NCI-H2107 (cell line): ENCODE measurements at places on chromosomes 4 and X.

GRCh38 chr4:140152013-140152703, 1.8 kb downstream of the MAML3 start:
- DNase-seq: peak; percentile 55

DNA sequence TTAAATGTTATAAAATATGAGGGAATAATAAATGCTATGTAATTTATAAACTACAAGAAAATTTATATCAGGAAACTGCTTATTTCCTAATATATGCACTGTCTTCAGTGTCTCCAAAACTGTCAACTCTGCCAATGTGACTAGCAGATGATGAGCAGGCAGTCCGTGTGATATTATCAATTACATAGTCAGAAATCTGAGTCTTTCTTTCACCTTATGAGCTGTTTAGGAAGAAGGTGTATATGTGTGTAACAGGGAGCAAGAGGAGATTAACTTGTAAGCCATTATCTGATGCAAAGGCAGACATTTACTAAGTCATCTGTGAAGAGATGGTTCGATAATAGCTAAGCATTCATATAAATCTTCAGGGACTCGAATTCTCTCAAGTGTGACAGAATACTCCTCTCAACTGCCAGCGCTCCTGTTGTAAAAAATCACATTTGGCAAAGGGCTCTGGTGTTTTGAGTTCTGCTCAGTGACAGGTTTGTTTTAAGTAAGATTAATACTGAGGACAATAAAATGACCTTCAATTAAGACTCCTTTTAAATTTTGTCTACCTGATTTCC, 79.7 kb downstream of the SNCA start:
- no peak for DNase-seq

DNA sequence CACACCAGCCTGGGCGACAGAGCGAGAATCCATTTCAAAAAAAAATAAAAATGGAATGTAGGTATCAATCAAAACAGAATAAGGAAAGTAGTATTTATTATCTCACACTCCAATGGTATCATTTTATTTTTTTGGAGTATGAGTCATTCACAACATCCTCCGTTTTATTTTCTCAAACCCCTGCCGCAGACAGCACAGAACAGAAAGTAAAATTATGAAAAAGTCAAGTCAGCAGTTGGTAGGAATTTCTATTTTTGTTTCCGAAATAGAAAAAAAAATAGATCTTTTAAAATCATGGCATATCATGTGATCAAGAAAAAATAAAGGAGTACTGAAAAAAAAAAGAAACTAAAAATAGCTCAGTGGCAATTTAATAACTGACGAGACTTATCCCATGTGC, 490.7 kb upstream of the TENM3 start:
- no peak for DNase-seq

GRCh38 chr4:110742143-110742542, 119.3 kb upstream of the PITX2 start:
- no peak for DNase-seq

DNA sequence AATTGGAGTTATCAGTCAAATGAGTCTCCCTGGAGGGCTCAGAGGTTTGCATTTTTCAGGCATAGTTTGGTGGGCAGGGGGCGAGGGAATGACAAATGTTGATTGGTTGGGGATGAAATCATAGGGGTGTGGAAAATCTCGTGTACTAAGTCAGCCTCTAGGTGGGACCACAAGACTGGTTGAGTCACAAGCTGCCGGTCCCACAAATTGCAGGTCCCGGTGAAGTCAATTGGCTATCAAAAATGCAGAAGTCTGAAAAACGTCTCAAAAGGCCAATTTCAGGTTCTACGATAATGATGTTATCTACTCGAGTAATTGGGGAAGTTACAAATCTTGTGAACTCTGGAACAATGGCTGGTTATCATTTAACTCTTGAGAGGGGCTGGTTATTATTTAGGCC, 98.8 kb upstream of the DHX15 start:
- no peak for DNase-seq

- no peak for DNase-seq
Measured at GRCh38 chr4:182343453-182343852, 100.3 kb downstream of the TENM3 start.

DNA sequence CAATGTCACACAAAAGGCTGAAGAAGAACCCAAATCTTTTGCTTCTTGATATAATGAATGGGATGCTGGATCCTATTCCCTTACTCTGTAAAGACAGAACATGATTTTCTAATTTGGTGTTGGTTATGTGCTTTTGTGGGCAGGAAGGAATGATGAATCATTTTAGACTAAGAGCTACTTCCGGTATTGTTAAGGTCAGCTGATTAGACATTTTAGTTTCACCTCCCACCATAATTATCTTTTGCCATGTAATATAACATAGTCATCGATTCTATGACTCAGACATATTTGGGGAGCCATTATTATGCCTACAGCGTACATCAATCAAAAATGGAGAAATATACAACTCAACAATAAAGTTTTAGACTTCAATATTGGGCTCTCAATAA, 265.3 kb downstream of the ZNF674 start:
- DNase-seq: no peak

GRCh38 chr4:110195561-110196205, 2.7 kb downstream of the ELOVL6 start:
- DNase-seq: no peak

GRCh38 chrX:41145920-41146608, 60.8 kb downstream of the USP9X start:
- DNase-seq: no peak

- DNase-seq: no peak
Measured at GRCh38 chr4:6614701-6615230, 25.7 kb upstream of the MRFAP1 start.
